Germinal center (tissue), 1 donor: ENCODE measurements at places on chromosomes 16 and 17.

DNA sequence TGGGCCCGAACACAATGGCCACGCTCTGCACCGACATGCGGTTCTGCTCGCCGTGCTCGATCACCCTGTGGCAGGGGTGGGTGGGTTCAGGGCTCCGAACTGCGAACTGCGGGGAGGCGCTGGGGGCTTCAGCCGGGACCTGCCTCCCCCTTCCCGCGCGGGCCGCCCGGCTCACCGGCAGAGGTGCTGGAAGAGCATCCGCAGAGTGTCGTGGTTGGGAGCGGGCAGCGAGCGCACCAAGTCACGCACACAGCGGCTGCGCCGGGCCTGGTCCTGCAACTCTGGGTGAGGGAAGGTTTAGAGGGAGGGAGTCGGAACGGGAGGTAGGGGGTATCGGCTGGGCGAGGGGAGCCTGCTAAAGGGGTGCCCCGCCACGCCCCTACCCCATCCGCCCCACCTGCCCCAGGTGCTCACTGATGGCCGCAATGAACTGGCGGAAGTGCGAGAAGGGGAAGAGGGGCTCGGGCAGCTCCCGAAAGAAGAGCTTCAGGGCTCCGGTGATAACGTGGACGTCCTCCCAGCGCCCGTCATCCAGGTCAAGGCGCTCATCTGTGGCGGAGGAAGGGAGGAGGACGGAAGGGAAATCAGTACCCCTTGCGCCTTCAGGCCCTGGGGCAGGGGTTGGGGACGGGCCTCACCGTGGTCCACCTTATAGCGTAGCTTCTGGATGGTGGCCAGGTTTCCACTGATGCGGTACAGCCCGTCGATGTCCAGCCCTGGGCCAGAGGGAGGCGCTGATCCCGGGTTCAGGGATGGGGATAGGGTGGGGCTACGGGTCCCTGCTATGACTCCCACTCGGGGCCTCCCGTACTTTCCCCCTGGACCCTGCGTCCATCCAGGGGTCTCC lies 36.9 kb downstream of the ARHGAP27 start:
- no peak for DNase-seq

DNA sequence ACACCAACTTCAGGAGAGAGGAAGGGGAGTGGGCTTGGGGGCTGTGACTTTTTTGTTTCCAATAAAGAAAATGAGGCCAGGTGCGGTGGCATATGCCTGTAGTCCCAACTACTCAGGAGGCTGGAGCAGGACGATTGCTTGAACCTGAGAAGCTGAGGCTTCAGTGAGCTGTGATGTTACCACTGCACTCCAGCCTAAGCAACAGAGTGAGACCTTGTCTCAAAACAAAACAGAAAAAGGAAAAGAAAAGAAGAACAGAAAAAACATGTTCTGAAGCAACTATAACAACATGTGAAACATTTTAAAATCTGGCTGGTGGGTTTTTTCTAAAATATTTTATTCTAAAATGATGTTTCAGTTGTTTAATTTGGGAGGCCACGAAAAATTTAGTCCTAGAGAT lies 554.0 kb upstream of the ZFHX3 start:
- no peak for DNase-seq

GRCh38 chr17:5249615-5250014 lies 15.0 kb upstream of the SCIMP start:
- DNase-seq = peak; percentile 73

DNA sequence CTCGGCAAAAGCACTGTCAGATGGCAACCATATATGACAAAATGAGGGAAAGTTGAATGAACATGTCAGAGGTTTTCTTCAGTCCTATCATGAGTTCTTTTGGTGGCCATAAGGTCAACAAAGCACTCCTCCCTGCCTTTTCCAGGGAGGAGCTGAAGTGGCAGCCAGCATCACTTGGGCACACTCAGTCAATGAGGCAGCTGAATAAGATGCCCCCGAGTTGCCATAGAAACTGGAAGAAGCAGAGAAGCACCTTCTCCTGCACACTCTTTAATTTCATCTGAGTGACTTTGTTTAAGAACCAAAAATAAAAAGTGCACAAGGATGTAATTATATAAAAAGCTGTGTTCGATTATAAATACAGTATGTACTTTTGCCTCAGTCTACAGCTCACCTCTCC lies 16.0 kb downstream of the KCNJ2 start:
- DNase-seq = no peak

DNA sequence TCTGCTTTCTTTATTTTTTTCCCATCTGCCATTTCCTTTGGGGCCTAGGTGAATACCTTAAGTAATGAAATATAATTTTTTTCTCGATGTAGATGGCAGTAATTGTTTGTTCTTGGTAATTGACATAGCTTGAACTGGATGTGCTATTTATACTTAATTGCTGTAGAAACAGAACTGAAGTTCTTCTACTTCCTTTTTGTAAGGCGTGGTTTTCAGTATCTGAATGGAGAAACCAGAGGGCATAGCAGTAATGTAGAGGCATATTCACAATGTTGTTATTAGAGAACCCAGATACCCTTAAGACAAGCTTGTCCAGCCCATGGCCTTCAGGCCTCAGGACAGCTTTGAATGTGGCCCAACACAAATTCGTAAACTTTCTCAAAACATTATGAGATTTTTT lies 16.4 kb downstream of the ATP6V0A1 start:
- no peak for DNase-seq

- no peak for DNase-seq
Measured at GRCh38 chr16:15925631-15926030, 23.8 kb upstream of the ABCC1 start.

DNA sequence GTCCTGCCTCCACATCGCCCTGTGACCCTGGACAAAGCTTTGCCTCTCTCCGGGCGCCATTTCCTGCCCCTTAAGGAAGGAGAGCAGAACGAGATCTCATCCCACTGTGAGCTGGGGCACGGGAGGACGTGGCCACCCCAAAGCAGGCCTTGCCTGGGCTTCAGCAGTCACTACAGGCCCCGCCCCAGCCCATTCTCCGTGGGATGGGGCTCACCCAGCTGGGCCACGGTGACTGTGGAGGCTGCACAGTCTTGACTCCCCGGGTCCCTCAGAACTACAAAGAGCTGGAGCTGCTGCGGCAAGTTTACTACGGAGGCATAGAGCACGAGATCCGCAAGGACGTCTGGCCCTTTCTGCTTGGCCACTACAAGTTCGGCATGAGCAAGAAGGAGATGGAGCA lies 28.2 kb downstream of the MNT start:
- no peak for DNase-seq

- peak; percentile 16 for DNase-seq
Measured at GRCh38 chr17:66829386-66829864, 5.5 kb upstream of the CACNG5 start.

DNA sequence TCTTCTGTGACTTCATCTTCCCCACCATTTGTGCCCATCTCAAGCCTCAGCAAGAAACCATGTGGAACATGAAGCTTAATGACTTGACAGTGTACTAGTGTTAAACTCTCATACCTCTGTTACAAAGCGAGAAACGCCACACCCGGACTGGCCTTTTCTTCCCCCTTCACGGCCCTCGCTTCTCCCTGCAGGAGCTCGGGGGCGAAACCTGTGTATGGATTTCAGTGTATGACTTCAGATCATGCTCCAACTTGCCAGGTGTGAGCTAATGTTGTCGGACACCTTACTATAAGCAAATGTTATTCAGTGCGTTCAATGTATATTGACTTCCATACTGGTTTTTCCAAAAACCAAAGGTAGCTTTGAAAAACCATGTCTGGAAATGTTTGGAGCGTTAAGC lies 20.1 kb upstream of the SLC5A11 start:
- DNase-seq = no peak

- DNase-seq = no peak
Measured at GRCh38 chr16:80176114-80176513, 364.7 kb upstream of the DYNLRB2 start.

- no peak for DNase-seq
Measured at GRCh38 chr16:19860166-19861041, 24.2 kb downstream of the GPRC5B start.
